ENCODE measurements at places on chromosomes 13 and 19.

GRCh38 chr13:114077933-114078325, 54.5 kb downstream of the RASA3 start:
- no peak for DNase-seq

- no peak for DNase-seq
Observed at GRCh38 chr13:60720590-60720989, 323.6 kb downstream of the TDRD3 start.

DNA sequence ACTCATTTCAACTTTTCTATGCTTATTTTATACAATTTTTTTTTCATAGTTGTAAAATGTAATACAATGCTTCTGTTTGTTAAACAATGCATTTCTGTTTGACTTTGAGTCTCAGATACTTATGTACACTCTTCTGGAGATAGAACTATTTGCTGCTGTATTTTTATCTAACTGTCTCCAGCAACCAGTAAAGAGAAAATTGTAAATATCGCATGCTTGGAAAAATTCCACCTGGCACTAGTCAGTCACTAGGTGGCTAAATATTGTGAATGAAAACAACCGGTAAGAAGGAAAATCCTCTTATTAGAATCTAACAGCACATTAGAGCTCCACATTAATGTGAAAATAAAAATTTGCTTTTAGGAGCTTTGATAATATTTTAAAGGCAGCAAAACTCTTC, 876.5 kb downstream of the PCDH9 start:
- DNase-seq = no peak

DNA sequence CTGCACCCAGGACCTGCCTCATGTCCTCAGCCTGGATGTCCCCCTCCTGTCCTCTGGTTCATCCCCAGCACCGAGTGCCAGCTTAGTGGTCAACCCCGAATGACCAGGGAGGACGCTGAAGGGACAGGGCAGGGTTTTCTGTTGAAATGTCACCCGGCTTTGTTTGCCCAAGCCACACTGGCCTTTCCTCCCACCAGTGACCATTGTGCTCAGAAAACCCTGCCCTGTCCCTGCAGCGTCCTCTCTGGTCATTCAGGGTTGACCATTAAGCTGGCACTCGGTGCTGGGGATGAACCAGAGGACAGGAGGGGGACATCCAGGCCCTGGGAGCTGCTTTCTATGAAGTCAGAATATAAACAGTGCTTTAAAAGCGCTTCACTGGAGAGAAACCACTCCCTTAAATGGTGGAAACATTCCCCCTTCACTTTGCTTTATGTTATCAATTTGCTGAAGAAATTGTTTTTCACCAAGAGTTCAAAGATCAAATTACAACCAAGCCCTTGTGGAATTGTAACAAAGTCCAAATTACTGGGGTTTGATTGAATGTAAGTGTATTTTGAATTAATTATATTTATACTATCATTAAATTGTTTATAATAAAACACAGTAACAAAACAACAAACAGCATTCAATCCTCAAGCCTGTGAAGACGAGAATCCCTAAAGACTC, 21.4 kb downstream of the CARS2 start:
- no peak for DNase-seq

- DNase-seq = no peak
Observed at GRCh38 chr19:11410682-11411081, 8.4 kb downstream of the RGL3 start.

DNA sequence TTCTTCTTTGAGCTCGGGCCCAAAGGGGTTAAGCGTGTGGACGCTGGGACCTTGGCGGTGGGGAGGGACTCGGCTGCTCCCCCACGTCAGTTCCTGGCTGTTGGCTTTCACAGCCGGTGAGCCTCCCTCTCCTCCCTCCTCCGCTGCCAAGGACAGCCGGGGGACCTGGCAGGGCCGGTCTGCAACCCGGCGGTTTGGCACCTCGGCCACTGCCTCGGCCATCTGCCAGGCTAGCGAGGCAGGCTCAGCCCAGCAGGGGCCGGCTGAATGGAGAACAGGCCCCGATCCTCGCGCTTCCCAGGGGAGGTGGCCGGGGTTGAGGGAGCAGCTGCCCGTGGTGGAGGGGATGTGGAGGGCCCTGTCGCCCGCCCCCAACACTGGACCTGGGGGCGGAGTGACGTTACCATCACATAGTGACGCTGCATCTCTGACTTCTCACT, 5.0 kb downstream of the TLE5 start:
- no peak for DNase-seq

DNA sequence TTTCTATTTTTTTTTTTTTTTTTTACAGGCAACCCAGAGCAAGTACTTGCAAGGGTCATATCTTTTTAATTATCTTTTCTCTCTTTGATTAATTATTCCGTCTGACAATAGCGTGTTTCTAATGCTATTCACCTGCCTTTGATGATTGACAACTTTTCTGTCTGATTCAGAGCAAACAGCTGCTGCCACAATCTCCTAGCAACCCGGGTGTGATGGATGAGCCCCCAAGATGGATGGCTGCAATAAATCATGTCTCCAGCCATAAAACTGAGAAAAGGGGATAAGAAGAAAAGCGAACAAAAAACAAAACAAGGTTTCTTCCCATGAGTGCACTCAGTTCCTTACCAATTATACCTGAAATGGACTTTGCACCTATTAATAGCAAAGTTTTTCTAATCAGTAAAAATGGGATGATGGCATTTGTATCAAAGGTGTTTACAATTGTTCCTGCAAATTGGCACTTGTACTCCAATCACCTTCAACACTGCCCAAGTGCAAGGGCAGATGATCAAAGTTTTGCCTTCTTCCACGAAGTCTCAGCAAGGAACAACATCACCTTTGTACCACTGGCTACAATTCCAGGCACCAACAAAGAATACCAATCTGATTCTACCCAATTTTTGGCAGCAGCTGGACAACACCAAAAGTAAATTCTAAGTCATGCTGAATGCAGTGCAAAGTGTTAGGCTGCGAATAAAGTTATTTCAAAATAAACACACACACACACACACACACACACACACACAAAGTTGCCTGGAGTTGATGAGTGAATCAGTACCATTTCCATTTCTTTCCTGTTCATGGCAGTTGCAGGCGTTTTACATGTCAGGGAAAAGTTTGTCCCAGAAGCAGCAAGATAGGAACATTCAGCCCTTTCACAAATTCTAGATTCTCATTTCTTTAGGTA, 12.0 kb downstream of the TSHZ3 start:
- DNase-seq = no peak

Data from stimulated activated CD8-positive, alpha-beta memory T cell treated with anti-CD3 and anti-CD28 coated beads, Interleukin-7, amount 100 ng/mL, for 24 hours (primary cell).